ENCODE measurements at places on chromosomes 6 and 20.

GRCh38 chr6:26029857-26030653, 57.2 kb upstream of the HFE start:
- DNase-seq = peak; percentile 38

DNA sequence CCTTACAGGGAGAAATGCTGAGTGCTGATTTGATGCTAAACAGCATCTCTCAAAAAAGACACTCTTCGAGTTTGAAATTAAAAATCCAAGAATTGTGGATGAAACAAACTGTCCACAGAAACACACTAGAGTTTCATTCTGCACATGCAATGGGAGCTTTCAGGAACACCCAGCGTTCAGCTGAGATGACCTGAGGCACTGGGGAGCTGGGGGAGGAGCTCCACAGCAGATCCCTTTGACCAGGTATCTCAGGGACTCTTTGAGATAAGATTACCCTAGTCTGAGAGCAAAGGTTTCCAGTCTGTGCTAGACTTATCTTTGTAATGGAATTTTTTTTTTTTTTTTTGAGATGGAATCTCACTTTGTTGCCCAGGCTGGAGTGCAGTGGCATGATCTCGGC, 70.8 kb upstream of the AGPAT4 start:
- no peak for DNase-seq

DNA sequence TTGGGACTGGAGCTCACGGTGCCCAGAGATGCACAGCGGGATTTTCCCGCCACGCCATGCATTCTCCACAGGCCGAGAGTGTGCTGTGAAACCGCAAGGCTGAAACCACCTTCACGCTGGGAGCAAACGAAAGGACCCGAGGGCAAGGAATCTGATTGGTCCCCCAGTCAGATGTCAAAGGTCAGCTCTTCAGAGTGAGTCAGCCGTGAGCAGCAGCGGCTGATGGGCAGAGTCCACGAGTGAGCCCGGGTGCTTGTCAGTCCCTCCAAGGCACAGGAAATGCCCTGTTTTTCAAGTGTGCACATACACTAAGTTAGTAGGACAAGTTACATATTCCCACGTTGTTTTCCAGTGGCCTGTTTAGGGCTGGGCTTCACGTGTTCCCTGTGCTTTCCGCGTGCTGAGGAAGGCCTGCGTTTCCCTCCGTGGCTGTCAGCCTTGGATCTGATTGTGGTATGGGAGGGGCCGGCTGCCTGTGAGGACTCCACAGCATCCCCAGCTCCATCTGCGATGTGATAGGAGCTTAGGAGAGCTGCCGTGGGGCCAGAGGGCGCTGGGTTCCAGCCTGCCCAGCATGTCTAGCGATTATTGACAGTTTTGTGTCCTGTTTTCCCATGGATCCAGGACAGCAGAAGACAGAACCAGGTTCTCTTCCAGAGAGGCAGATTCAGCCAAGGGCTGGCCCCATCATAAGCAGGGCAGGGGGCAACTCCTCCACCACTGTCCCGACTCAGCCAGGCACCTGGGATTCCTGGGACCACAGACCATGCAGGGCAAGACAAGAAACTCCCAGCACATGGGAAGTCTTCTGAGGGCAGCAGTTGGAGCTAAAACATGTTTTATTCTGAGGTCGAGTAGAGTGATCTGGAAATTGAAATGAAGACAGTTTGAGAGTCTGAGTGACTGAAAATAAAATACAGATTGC, 38.2 kb upstream of the FRMD1 start:
- no peak for DNase-seq

- DNase-seq = no peak
Measured at GRCh38 chr6:11035616-11036350, 8.3 kb downstream of the ELOVL2 start.

GRCh38 chr20:16898433-16898832, 150.3 kb downstream of the OTOR start:
- DNase-seq = no peak

- DNase-seq = no peak
Measured at GRCh38 chr20:54123587-54124180, 50.1 kb downstream of the CYP24A1 start.

DNA sequence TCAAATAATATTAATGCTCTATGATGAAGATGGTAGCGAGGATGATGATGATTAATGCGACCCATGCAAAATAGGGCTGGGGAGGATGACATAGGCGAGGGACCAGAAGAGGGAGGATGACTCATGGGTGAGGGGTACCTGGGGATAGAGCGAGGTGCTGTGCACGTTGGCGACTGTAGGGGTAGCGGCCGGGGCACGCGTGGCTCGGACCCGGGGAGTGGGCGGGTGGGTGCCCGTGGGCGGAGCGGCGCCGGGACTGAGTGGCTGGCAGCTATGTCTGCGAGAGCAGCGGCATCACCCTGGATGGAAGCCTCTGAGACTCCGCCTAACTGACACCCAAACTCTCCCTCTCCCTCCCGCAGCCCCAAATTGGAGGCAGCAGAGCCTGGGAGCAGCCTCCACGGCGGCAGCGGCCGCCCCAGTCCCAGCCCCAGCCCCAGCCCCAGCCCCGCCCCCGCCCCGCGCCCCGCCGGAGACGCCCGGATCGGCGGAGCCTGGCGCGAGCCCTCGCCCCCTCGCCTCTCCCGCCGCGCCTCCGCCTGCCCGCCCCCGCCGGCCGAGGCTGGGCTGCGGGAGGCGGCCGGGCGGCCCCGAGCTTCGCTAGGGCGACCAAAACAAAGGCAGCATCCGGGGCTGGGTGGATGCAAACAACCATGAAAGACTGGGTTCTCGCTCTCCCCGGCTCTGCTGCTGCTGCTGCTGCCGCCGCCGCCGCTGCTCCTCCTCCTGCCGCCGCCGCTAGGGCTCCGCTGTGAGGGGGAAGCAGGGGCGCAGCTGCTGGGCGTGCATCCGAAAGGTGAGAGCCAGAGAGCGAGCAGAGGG, at the start of gene RIMS1:
RIMS1 (plus strand) TSS at position 367 of the 822 bp plus-strand sequence. CDS start 474 bp downstream, outside the sequence.
- no peak for DNase-seq

DNA sequence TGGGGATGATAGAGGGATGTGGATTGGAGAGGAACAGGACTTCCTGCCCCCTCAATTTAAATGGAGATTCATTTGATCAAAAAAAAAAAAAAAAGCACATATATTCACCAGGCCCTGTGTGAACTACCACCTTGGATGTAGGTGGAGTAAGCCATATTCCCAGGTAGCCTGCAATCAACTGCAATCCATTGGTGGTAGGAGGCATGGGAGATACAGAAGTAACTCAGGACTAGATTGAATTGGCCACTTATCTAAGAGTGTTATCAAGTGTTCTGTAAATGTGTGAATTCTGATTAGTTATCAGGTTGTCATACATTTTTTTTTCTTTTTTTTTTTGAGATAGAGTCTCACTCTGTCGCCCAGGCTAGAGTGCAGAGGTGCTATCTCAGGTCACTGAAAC, 124.1 kb upstream of the ESR1 start:
- DNase-seq = no peak

GRCh38 chr6:148218542-148219258, 123.9 kb upstream of the SASH1 start:
- no peak for DNase-seq

- DNase-seq = no peak
Measured at GRCh38 chr6:24031496-24031895, 94.5 kb upstream of the NRSN1 start.

GRCh38 chr6:45786355-45786781, 229.3 kb downstream of the CLIC5 start:
- DNase-seq = no peak

- DNase-seq = no peak
Measured at GRCh38 chr6:89298680-89299465, 16.2 kb downstream of the GABRR2 start.

DNA sequence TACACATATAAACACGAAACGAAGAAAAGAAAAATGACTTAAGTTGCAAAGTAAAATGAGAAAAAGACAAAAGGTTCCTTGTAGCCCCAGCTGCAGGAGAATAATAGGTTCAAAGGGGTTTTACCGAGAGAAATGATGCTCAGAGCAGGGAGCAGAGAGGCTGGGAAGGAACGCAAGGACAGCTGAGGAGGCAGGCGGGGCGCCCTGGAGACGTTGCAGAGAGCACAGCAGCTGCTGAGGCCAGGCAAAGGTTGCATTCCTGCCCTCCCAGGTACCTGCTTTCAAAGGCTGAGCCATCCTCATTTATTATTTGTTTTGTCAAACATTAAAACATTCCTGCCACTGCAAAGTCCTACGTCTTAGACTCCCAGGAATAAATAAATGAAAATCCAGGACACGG, 16.2 kb upstream of the VAPB start:
- no peak for DNase-seq

DNA sequence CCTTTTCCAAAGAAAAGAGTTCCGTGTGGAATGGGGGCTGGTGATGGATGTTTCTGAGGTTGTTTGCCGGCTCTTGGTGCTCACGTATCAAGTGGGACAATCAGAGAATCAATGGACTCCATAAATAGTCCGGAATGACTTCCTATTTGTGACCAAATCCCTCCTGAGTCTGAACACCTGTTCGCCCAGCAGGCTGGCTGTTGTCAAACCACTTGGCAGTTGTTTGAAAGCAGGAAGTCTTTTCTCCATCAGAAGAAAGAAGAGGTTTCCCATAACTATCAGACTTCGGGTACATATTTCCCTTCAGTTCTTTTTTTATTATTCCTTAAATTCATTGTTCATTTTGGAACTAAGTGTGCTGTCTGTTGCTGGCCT, 154.7 kb upstream of the RIN2 start:
- no peak for DNase-seq

- DNase-seq = no peak
Measured at GRCh38 chr6:6434151-6434550, 113.7 kb upstream of the F13A1 start.

DNA sequence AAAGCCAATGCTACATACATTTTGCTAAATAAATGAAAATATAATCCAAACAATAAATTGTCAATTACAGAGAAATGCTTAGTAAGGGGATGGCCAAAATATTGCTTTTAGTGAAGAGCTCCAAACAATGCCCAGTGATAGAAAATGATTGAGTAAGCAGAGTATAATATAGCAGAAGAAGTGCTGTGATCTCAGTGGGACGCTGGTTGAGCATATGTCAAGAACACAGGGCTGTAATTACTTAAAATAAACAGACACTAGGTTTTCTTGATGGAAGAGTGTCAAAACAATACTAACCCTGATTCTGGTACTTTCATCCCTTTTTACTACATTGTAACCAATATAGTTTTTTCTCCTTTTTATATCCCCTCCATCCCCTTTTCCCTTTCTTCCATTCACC, 150.3 kb downstream of the GRIK2 start:
- DNase-seq = no peak

- no peak for DNase-seq
Measured at GRCh38 chr6:142400495-142400894, 98.7 kb downstream of the ADGRG6 start.

- DNase-seq = no peak
Measured at GRCh38 chr6:88006557-88006956, 41.1 kb upstream of the SPACA1 start.

DNA sequence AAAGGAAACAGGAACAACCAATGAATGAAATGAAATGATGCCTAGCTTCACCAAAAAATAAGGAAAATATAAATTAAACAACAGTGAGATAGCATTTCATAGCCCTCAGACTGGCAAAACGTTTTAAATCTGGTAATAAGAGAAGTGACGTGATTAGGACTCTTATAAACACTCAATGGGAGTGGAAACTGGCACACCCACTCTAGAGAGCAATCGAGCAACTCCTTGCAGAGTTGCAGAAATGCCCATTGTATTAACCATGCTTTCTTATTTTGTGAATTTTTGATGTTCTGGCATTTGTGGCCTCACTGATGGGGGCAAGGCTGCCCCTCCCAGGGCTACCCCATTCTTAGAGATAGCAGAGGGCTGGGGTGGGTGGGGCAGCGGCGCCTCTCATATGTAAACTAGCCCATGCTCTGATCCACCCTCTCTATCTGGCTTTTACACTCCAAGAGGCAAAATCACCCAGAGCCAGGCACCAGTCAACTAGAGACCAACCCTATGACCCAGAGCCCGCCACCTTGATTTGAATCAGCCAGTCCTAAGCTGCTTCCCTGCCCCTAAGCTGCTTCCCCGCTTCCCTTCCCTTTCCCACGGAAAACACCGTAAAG, 6.4 kb upstream of the PNPLA1 start:
- no peak for DNase-seq

GRCh38 chr6:15290067-15290680, 44.3 kb downstream of the JARID2 start:
- no peak for DNase-seq

GRCh38 chr6:53938810-53939209, 144.0 kb downstream of the LRRC1 start:
- no peak for DNase-seq

- DNase-seq = no peak
Measured at GRCh38 chr20:34927736-34928135, 27.9 kb downstream of the GSS start.

DNA sequence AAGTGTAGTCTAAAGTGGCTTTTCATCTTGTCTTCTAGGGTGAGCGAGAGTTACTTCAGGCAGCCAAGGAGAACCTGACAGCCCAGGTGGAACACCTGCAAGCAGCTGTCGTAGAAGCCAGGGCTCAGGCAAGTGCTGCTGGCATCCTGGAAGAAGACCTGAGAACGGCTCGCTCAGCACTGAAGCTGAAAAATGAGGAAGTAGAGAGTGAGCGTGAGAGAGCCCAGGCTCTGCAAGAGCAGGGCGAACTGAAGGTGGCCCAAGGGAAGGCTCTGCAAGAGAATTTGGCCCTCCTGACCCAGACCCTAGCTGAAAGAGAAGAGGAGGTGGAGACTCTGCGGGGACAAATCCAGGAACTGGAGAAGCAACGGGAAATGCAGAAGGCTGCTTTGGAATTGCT, 27.1 kb downstream of the C20orf173 start:
- no peak for DNase-seq

DNA sequence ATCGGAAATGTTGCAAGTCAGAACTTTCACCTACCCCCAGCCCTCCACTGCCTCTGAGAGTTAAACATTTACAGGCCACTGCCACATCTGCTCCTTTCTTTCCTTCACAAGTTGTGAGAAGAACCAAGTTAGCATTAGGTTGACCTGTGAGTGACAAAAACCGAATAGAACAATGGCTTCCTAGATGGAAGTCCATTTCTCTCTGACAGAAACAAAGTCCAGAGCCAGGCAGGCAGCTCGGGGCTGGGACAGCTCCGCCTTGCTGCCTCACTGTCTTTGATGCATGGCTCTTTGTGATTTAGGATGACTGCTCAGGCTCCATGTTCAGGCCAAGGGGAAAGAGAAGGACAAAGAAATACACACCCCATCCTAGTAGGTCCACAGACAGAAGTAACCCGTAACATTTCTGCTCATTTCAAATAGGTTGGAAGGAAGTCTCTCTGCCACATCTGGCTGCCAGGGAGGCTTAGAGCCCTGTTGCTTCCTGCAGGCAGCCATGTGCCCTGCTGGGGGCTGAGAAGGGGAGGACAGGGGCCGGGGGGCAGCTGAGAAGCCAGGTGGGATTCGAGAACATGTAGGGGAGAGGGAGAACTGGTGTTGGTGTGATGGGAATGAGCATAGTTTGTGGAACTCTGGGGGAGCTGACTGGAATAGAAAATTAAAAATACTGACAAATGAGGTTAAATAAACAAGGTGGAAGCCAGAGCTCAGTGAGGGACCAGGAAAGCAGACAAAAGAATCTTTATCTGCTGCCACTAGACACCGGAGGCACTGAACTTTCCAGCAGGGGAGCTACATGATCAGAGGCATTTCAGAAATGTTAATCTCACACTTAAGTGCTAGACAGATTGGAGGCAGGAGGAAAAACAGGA, 19.5 kb upstream of the IER3 start:
- DNase-seq = no peak

GRCh38 chr6:6610031-6610591, 21.6 kb downstream of the LY86 start:
- peak; percentile 57 for DNase-seq

GRCh38 chr20:59422872-59423544, 122.6 kb downstream of the EDN3 start:
- no peak for DNase-seq

GRCh38 chr20:3470627-3471396, at the start of gene ATRN:
Gene ATRN, plus strand, starts transcription at chr20:3471018. Its CDS starts 90 bp downstream, at chr20:3471108.
- peak; percentile 78 for DNase-seq

- DNase-seq = no peak
Measured at GRCh38 chr6:163179061-163179460, 235.5 kb upstream of the QKI start.

Measured in AML-193 (cell line).